ENCODE measurements at places on chromosomes 1 and 21.
A peak's percentile ranks its signal among the peaks of the same experiment; 100 is the strongest.

GRCh38 chr1:23527366-23527765 lies 3.7 kb downstream of the E2F2 start:
- no peak for DNase-seq

DNA sequence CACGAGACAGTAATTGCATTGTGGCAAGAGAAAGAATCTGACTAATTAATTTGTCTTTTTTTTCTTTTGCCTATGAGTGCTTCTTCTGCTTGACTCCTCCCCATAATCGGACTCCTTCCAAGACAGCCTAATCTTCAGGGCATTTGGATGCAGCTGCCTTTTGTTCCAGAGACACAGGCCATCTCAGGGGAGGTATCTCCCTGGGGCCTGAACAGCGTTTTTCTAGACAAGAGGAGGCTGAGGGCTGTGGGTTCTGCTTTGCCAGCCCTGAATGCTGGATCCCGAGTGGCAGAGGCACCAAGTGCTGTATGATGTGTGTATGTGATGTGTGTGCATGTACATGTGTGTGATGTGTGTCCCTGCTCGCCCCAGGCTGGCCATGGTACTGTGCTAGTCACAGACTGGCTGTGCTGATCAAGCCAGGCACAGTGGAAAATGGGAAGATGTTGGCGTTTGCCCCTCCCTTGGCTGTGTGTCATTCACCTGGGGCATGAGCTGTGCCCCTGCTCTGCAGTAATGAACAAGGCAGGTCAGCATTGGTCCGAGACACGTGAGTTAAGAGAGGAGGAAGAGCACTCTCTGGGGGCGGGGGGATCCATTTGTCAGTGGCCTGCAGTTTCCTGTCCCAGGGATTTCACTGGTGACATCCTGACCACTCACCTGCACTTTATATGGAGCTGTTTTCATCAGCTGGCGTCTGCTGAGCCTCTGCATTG lies 77.2 kb downstream of the ADARB1 start:
- no peak for DNase-seq

DNA sequence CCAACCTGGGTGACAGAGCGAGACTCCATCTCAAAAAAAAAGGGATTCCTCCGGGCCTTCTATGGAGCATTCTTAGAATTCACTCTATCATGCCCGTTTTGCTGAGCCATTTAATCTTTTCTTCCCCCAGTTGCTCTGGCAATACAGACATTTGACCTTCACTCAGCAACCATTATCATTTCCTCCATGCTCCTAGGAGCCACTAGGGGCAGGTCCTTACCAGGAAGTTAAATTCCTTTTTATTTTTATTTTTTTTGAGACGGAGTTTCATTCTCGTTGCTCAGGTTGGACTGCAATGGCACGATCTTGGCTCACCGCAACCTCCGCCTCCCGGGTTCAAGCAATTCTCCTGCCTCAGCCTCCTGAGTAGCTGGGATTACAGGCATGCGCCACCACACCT lies 9.7 kb upstream of the CGN start:
- no peak for DNase-seq

- no peak for DNase-seq
Observed at GRCh38 chr1:50208756-50209155, 100.0 kb downstream of the ELAVL4 start.

DNA sequence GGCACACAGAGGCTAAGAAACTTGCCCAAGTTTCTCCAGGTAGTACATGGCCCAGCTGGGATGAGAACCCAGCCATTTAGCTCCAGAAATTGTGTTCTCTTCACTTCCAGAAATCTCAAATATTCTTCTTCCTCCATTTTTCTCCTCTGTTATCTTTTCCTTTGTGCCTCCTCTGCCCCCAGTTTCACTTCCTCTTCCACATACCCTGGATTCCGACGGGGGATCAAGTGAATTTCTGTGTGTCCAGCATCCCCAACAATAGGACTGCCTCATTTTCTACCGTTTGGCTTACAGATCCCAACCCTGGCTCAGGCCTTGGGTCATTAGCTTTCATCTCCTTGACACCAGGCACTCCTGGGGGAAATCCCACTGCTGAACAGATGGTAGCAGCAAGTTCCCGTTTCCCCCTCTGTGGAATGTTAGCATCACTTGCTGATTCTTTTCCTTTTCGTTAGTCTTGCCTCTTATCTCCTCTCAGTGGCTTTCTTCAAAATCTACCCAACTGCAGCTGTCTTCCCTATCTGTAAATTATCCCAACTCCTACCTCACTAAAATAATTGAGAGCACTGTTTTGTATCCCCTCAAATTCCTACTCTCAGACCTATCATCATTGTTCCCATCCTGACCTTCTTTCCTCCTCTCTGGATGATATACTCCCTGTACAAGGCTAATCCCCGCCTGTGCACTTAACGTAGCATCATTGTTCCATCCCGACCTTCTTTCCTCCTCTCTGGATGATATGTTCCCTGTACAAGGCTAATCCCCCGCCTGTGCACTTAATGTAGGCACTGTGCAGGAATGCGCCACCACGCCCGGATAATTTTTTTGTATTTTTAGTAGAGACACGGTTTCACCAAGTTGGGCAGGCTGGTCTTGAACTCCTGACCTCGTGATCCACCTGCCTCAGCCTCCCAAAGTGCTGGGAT lies 36.5 kb downstream of the SCCPDH start:
- DNase-seq, result no peak

DNA sequence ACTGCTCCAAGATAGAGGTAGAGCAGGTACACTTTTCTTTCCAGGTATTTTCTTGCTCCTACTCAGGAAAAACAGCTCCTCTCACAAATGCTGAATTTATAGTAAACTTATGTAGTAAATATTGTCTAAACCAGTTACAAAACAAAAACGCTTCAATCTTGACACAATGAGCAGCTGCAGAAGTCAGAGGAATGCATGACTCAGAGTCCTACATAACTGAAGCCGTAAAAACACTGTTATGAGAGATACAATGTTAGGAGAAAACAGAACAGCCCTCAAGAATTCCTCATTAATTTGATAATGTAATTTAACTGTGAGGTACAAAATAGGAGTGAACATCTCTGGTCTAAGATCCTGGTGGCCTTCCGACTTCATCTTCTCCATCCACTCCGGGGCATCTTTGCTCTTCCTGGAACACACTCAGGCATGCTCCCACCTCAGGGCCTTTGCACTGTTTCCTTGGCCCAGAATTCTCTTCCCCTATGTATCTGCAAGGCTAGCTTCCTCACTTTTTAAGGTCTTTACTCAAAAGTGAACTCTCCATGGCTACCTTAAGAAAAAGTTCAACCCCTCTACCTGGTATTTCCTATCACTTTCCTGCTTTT lies 138.5 kb downstream of the SLC45A1 start:
- no peak for DNase-seq

- DNase-seq, result peak; percentile 29
Observed at GRCh38 chr1:36323636-36324352, at the start of gene EVA1B. TSS of gene EVA1B (minus strand) at chr1:36323645. CDS start at chr1:36323037, 608 bp downstream.

GRCh38 chr1:8563944-8564537 lies 246.1 kb downstream of the SLC45A1 start:
- no peak for DNase-seq

DNA sequence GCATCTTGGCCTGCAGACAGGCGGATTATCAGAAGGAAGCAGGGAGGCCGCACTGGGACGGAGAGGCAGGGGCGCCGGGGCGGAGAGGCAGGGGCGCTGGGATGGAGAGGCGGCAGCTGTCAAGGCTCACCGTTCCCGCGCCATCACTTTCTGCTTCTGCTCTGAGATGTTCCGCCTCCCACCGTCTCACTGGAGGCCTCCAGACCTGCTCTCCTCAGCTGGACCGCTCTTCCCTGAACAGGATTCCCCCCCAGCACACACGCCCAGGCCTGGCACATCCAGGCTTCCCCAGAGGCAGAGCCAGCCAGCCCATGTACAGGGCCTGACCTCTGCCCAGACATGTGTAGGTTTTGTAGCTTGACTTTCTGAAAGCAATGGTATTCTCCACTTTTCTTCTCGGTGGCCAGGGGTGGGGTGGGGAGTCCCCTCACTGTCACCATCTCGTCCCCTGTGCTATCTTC lies 84.1 kb downstream of the RIPK4 start:
- no peak for DNase-seq

- DNase-seq, result no peak
Observed at GRCh38 chr1:200364091-200364759, 45.6 kb downstream of the ZNF281 start.

GRCh38 chr1:158396646-158397045 lies 2.6 kb downstream of the OR10T2 start:
- no peak for DNase-seq

DNA sequence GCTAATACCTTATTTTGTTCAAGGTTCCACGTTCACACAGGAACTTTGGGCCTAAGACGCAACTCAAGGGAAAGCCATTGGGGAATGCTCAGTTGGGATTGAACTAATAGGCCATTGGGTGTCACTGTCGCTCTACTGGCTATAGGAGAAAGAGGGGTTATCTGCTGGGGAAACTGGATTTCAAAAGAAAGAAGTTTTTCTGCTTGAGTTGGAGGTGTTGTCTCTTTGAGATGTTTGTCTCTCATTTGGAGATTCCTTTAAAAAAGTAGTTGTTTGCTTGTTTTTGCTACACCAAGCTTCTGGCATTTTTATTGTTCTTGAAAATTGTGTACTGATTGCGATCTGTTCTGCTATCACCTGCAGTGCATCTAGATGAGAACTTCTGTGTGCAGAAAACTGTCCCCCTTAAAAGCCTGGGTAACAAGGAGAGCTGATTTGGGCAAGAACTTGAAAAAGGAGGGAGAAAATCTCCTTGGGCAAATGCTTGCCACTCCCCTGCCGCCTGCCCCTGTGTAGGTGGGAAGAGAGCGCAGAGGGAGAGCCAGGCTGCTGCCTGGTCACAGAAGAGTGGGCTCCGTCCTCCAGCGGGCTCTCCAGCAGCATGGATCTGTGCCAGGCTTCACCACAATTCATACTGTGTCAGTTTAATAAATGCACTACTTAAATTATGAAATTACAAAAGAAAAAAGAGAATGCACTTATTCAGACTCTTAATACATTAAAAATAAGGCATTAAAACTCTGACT lies 39.9 kb downstream of the PEX14 start:
- DNase-seq, result no peak

DNA sequence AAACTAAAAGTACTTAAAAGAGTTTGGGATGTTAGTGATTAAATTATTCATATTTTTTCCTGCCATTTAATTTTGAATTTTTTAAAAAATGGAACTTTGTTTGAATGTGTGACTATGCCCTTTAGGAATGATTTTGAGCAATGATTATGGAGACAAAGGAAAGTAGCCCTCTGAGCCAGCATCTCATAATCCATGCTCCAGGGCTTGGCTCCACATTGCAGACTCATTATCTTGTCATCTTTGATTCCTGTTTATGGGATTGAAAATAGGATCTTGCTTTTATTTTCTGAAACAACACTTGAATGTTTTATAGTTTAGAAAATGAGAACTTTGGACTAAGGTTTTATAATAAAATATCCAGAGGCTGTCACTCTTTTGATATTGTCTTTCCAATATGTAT lies 14.5 kb downstream of the AXDND1 start:
- DNase-seq, result no peak

DNA sequence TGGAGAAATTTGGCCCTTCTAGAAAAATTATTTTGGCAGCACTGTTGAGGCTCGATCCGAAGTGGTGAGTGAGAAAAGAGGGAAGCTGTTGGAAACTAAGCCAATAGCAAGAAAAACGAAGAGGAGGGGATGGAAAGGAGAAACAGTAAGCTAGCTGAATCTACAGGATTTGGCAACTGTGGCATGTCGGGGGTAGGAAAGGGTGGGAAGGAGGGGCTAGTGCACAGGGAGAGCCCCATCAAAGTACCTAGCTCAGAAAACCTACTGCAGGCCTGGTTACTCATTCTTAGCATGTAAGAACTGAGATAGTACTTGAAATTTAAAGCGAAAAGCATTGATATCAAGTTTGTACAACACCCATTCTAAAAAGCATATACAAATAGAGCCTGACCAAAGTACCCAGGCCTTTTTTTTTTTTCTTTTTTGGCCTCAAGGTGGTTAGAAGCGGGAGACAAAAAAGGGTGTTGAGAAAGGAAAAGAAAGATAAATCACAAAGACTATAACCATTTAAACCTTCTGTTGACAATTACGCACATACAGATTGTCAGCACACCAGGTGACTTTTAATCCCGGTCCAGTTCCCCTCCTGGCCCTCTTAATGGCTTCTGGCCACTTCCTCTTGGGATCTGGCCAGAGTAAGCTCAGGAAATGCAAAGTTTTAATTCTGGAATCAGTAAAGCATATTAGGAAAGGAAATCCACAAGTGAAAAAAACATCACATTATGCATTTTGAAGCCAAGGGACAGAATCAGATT lies 50.4 kb downstream of the SLC16A1 start:
- no peak for DNase-seq

DNA sequence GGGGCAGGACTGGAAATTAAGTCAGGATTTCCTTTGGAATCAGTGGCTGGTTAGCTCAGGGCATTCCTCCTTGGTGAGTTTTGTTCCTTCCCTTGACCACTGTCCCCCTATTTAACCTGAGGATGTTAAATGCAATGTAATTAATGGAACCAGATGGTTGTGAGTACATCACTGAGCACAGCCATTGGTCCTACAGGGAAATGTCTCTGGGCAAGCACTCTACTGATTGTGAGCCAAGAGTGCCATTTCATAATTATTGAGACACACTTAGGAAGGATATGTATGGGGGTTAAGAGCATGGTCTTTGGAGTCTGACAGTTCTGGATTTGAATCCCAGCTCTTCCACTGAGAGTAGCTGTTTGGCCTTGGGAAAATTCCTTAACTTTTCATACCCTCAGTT lies 74.4 kb downstream of the SPAG17 start:
- no peak for DNase-seq

- no peak for DNase-seq
Observed at GRCh38 chr21:42075686-42076471, 4.8 kb downstream of the UMODL1 start.

GRCh38 chr1:18639368-18640055 lies 8.9 kb downstream of the PAX7 start:
- DNase-seq, result no peak

- peak; percentile 65 for DNase-seq
Observed at GRCh38 chr1:211830328-211831142, at the start of gene LPGAT1. TSS of gene LPGAT1 (minus strand) at chr1:211830763. CDS start at chr1:211829296, 1,467 bp downstream.

- DNase-seq, result peak; percentile 64
Observed at GRCh38 chr1:23838401-23838866, 13.2 kb upstream of the HMGCL start.
